ENCODE measurements at places on chromosomes 11 and 22. TPM values are rescaled to one million over a fixed set of nuclear protein-coding genes. Genes with fewer than 3 reads are reported as not detected.
A peak's percentile ranks its signal among the peaks of the same experiment; 100 is the strongest.

GRCh38 chr11:37512156-37512780, 914.2 kb upstream of the RAG2 start:
- DNase-seq = no peak
- H3K27ac ChIP-seq = no peak overlapping the region
- no peaks in the 10 kb centered on the region for H3K36me3 ChIP-seq
- H3K4me1 ChIP-seq = no peaks in the 10 kb centered on the region
- no peak overlapping the region for H3K4me3 ChIP-seq

GRCh38 chr22:49853981-49854831, 562 bp downstream of the ZBED4 start:
- H3K27ac ChIP-seq = no peak overlapping the region
- peak overlapping the region; percentile 72 for H3K4me3 ChIP-seq
- H3K4me1 ChIP-seq = no peaks in the 10 kb centered on the region
- peak; percentile 79 for DNase-seq
- H3K36me3 ChIP-seq = no peaks in the 10 kb centered on the region

GRCh38 chr11:5600374-5600851, 4.0 kb downstream of the TRIM6 start:
- H3K27ac ChIP-seq = peak overlapping the region; percentile 43
- peak; percentile 86 for DNase-seq
- no peaks in the 10 kb centered on the region for H3K36me3 ChIP-seq
- no peaks in the 10 kb centered on the region for H3K27me3 ChIP-seq
- no peak overlapping the region for H3K4me3 ChIP-seq

GRCh38 chr11:12901272-12901671, 107.8 kb upstream of the RASSF10 start:
- H3K27ac ChIP-seq = no peak overlapping the region
- H3K36me3 ChIP-seq = peaks cover 4% of the 10 kb centered on the region
- peaks cover 3% of the 10 kb centered on the region for H3K4me1 ChIP-seq
- DNase-seq = no peak
- H3K4me3 ChIP-seq = no peak overlapping the region
- H3K27me3 ChIP-seq = no peaks in the 10 kb centered on the region

GRCh38 chr11:134261626-134262488, 8.5 kb downstream of the ACAD8 start:
- H3K36me3 ChIP-seq = peaks cover 8% of the 10 kb centered on the region
- no peak overlapping the region for H3K4me3 ChIP-seq
- no peak overlapping the region for H3K27ac ChIP-seq
- H3K4me1 ChIP-seq = no peaks in the 10 kb centered on the region
- H3K27me3 ChIP-seq = no peaks in the 10 kb centered on the region
- DNase-seq = no peak

GRCh38 chr11:24886880-24887619, 390.2 kb downstream of the LUZP2 start:
- H3K27ac ChIP-seq = no peak overlapping the region
- no peak overlapping the region for H3K4me3 ChIP-seq
- H3K4me1 ChIP-seq = no peaks in the 10 kb centered on the region
- H3K27me3 ChIP-seq = no peaks in the 10 kb centered on the region

DNA sequence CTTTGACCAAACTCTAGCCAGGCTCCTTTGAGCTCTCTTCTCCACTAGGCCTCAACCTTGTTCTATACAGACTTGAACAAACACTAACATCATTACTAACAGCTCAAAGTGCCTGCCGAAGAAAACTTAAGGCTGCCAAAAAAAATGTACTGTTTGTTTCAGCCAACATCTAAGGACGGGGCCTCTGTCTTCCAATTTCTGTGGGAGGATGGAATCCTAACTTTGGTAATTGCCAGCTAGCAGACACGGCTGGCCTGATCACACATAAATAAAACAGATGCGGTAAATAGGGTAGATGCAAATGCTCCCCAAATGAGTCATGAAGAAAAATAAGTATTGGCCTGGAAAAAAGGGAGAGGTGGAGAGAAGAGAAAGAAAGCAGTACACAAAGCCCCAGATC, 394.3 kb downstream of the TMEM135 start:
- H3K27ac ChIP-seq = no peak overlapping the region
- H3K4me3 ChIP-seq = no peak overlapping the region
- no peak for DNase-seq
- no peaks in the 10 kb centered on the region for H3K4me1 ChIP-seq

DNA sequence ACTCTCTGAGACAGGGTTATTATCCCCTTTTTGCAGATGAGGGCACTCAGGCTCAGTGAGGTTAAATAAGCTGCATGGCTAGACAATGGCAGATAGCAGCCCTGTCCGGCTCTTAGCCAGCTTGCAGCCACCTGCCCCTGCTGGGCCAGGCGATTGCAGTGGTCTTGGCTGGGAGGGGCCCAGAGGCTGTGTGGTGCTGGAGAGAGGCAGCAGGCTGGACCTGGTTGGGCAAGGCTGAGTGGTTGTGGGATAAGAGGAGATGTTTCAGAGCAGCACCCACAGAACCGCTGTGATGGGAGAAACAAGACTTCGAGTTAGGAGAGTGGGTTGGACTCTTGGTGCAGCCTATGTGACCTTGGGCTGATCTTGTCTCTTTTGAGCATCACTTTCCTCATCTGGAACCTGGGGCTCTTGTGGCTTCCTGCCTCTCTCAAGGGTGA, 25.5 kb downstream of the PTPRJ start:
- H3K27me3 ChIP-seq = no peaks in the 10 kb centered on the region
- H3K4me3 ChIP-seq = no peak overlapping the region
- no peaks in the 10 kb centered on the region for H3K36me3 ChIP-seq
- no peak overlapping the region for H3K27ac ChIP-seq
- H3K4me1 ChIP-seq = peaks cover 4% of the 10 kb centered on the region

- H3K4me1 ChIP-seq = no peaks in the 10 kb centered on the region
- H3K4me3 ChIP-seq = no peak overlapping the region
- no peaks in the 10 kb centered on the region for H3K27me3 ChIP-seq
- H3K36me3 ChIP-seq = no peaks in the 10 kb centered on the region
Measured at GRCh38 chr11:102757823-102758549, 22.4 kb downstream of the MMP10 start.

DNA sequence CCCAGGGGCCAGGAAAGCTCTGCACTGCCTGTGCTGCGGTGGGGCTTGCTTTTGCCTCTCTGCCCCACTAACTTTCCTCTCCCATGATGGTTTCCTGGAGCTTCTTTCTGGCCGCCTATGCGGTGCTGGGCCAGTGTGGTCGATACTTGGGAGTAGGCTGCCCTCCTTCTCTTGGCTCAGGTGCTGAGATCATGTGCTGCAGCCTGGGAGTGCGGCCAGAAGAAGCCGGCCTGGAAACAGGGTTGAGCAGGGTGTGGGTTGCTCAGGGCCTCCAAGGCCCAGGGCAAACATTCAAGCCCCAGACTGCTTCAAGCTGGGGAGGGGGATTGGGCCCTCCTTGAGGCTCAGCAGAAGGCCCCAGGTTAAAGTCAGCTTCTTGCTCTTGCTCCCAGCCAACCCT, 125.0 kb downstream of the NTM start:
- no peak overlapping the region for H3K4me3 ChIP-seq
- H3K4me1 ChIP-seq = no peaks in the 10 kb centered on the region
- DNase-seq = peak; percentile 56
- no peaks in the 10 kb centered on the region for H3K27me3 ChIP-seq

- no peak overlapping the region for H3K27ac ChIP-seq
- no peaks in the 10 kb centered on the region for H3K27me3 ChIP-seq
- peaks cover 2% of the 10 kb centered on the region for H3K36me3 ChIP-seq
- H3K4me3 ChIP-seq = no peak overlapping the region
- H3K4me1 ChIP-seq = no peaks in the 10 kb centered on the region
Measured at GRCh38 chr11:69658626-69659450, 16.3 kb downstream of the LTO1 start.

- H3K27me3 ChIP-seq = no peaks in the 10 kb centered on the region
- no peaks in the 10 kb centered on the region for H3K36me3 ChIP-seq
- no peaks in the 10 kb centered on the region for H3K4me1 ChIP-seq
- H3K27ac ChIP-seq = no peak overlapping the region
- DNase-seq = no peak
- H3K4me3 ChIP-seq = no peak overlapping the region
Measured at GRCh38 chr11:94750319-94751217, 17.6 kb upstream of the AMOTL1 start.

GRCh38 chr22:48823941-48824340, 1003.7 kb downstream of the BRD1 start:
- no peak overlapping the region for H3K27ac ChIP-seq
- no peaks in the 10 kb centered on the region for H3K27me3 ChIP-seq
- no peaks in the 10 kb centered on the region for H3K4me1 ChIP-seq
- no peak overlapping the region for H3K4me3 ChIP-seq
- DNase-seq = no peak
- no peaks in the 10 kb centered on the region for H3K36me3 ChIP-seq

DNA sequence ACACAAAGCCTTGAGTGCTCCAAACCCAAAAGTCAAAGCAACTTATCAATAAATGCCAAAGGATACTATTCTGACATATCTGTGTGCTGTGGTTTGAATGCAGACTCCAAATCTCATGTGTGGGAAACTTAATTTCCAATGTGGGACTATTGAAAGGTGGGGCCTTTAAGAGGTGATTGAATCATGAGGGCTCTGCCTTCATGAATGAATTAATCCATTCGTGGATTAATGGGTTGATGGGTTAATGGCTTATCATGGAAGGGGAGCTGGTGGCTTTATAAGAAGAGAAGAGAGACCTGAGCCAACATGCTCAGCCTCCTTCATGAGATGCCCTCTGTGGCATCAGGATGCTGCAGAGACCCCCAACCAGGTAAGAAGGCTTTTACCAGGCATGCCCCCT, 16.8 kb upstream of the ZNF280A start:
- no peaks in the 10 kb centered on the region for H3K36me3 ChIP-seq
- H3K27me3 ChIP-seq = no peaks in the 10 kb centered on the region
- no peaks in the 10 kb centered on the region for H3K4me1 ChIP-seq
- DNase-seq = no peak

Gene TRIM34
- 5.6 TPM for total RNA-seq

Gene BACE1
- total RNA-seq = 36.3 TPM

Gene CECR2
- 2.1 TPM for total RNA-seq

Gene CCDC117
- total RNA-seq = 26.9 TPM

Gene DEFB131B
- total RNA-seq = not detected

Gene IGLL1
- total RNA-seq = not detected

Gene OR8G5
- total RNA-seq = not detected

Gene FAM83F
- total RNA-seq = 0.15 TPM

Gene APOL5
- not detected for total RNA-seq

Gene CCDC116
- total RNA-seq = 1.0 TPM

Gene MRPL48
- 16.7 TPM for total RNA-seq

Gene SLC5A1
- total RNA-seq = not detected

Measured in aorta (tissue), 5 donors.